ENCODE measurements at places on chromosomes 2 and 18.

GRCh38 chr2:101518578-101519492, 43.9 kb upstream of the RFX8 start:
- no peak for DNase-seq

- no peak for DNase-seq
These were observed 28.6 kb upstream of the IHH start for GRCh38 chr2:219089330-219089729.

GRCh38 chr2:231612109-231612455, 19.4 kb downstream of the TEX44 start:
- DNase-seq = no peak

DNA sequence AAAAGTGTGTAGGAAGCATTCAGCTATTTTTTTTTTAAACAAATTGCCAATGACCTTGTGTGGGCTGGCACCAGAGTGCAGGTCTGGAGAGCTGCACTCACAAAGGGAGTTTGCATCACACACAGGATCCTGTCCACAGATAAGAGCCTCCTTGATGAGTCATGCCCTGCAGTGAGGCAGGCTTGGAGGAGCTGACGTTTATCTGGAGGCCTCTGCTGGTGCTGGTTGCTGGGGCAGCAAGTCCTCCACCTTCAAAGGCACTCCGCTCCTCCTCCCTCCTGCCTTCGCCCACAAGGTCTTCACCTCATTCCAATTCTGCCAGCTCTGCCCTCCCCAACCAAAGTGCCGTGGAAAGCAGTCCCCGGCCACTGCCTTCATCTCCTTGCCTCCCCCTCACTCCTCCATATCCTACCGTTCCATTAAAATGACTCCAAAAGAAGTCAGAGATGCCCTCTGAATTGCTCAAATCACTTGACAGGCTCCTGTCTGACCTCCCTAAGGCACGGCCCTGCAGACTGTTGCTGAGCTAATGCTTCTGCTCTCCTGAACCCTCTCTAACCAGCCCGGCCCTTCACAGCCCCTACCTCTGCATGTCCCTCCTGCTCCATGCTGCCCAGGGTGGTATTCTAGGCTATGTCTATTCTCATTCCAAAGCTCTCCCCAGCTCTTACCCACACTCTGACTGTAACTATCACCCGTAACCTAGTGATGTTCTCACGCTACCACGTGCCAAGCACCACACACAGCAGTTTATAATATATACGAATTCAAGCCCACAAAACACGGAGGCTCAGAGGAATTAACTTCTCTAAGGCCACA, 30.9 kb downstream of the LONRF2 start:
- peak; percentile 15 for DNase-seq

DNA sequence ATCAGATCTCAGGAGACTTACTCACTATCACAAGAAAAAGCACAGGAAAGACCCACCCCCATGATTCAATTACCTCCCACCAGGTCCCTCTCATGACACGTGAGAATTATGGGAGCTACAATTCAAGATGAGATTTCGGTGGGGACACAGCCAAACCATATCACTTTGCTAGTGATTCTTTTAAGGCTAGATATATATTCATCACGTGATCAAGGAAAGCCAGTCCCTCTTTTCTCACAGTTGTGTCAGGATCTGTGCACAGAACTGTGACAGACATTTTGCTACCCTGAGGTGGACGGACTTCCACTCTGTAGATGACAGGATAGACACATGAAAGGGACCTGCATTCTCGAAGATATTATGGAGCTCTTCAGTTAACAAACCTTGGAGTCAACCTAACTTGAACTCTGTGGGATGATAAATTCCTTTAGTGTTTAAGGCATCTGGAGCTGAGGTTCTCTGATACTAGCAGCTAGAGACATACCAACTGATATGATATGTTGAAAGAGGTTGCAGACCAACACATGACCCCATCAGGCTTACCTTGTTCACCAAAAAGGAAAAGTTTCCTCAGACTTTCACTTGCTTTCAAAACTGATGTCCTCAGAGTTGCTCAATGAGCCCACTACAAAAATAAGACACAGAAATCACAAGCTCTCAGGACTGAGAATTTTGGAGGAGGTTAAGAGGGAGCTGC, 66.3 kb upstream of the SCG2 start:
- no peak for DNase-seq

All from stimulated activated CD8-positive, alpha-beta memory T cell treated with anti-CD3 and anti-CD28 coated beads, Interleukin-15, amount 100 ng/mL, for 24 hours (primary cell).